Dorsolateral prefrontal cortex (tissue), 122 donors: ENCODE measurements at places on chromosomes 6 and 20. TPM values are rescaled to one million over a fixed set of nuclear protein-coding genes. Genes with fewer than 3 reads are reported as not detected.

- no peak for DNase-seq
Observed at GRCh38 chr6:38137608-38138265, 318.2 kb downstream of the ZFAND3 start.

DNA sequence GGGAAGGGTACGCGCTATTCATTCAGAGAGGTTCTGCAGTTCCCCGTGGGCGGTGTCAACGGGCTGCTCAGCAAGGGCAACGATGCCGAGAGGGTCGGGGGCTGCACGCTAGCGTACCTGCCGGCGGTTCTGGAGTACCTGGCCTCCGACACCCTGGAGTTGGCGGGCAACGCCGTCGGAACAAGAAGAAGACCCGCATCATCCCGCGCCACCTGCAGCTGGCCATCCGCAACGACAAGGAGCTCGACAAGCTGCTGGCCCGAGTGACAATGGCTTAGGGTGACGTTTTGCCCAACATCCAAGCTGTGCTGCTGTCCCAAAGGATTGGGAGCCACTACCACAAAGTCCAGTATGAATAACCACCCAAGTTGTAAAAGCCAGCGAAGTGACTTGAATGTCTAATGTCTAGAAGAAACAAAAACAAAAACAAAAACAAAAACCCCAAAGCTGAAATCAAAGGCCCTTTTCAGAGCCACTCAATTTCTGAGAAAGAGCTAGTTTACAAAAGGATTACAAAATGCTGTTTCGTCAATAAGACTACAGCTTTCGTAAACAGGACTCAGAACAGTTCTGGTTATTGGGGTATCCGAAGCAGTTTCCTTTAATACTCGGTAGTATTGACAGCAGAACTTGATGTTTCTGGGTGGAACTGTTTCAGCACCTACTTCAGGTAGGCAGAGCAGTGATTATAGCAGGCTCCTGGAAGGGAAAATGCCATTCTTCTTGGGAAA lies 21.9 kb upstream of the SLC17A4 start:
- DNase-seq, result no peak

GRCh38 chr6:101129851-101130250 lies 248.7 kb upstream of the ASCC3 start:
- no peak for DNase-seq

GRCh38 chr20:59821201-59821600 lies 112.2 kb downstream of the SYCP2 start:
- no peak for DNase-seq

- no peak for DNase-seq
Observed at GRCh38 chr20:2327620-2328555, 32.1 kb downstream of the TGM3 start.

- DNase-seq, result no peak
Observed at GRCh38 chr6:128057946-128058345, 157.1 kb upstream of the THEMIS start.

DNA sequence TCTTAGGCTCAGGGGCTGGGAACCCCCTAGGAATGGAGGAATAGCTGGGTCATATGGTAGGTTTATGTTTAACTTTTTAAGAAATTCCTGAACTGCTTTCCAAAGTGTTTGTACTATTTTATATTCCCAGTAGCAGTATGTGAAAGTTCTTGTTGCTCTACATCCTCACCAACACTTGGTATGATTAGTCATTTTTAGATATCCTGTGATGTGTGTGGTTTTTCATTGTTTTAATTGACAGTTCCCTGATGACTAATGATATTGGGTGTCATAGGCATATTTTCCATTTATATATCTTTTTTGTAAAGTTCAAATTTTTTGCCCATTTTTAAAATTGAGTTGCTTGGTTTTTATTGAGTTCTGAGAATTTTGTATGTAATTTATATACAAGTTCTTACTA lies 72.3 kb downstream of the SLC16A10 start:
- no peak for DNase-seq

DNA sequence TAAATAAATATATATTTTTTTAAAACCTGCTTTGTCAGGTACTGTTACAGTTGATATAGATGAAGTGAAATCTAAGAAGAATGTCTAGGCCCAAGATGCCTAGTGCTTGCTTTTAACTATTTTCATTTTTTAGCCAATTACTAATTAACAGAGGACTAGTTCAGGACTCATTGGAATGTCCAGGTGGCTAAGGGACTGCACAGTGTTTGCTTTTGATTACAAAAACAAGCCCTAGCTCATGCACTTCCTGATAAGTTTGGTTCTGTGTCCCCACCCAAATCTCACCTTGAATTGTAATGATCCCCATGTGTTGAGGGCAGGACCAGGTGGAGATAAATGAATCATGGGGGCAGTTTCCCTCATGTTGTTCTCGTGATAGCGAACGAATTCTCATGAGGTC lies 417.1 kb downstream of the PLCB1 start:
- no peak for DNase-seq

GRCh38 chr20:59175861-59176260 lies 12.2 kb downstream of the ZNF831 start:
- DNase-seq, result no peak

DNA sequence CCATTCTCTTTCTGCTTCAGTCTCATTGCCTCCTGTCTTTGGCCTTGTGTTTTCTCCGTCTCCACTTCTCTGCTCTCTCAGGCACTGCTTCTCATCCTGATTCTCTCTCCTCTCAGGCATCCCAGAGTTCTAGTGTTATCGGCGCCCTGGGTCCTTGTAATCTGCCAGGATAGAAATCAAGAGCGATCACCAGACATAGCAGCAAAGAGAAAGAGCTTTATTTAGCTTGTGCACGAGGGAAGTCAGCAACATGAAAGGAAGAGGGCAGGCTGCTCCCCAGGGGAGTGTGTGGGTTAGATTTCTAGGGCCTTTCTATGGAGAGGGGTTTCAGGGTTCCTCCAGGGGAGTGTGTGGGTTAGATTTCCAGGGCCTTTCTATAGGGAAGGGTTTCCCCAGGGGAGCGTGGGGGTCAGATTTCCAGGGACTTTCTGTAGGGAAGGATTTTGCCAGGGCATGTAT lies 32.5 kb downstream of the SUN5 start:
- DNase-seq, result no peak

- no peak for DNase-seq
Observed at GRCh38 chr6:117444600-117444999, 18.9 kb upstream of the ROS1 start.

GRCh38 chr6:105981002-105981887 lies 104.9 kb upstream of the PRDM1 start:
- no peak for DNase-seq

DNA sequence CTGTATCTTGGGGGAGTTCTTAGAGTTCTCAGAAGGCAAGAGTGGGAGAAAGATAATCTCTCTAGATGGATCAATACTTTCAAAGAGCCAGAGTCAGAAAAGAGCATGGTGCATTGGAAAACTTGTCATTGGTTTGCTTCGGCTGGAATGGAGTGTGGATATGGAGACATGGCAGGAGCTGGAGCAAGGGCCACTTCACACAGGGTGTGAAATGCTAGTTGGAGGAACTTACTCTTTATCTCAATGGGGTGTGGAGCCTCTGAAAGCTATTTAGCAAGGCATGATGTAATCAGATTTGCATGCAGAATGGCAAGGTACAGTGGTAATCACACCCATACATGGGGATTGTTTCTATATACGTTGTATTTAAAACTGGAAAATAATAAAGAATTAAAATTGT lies 31.5 kb upstream of the PAQR8 start:
- DNase-seq, result no peak

DNA sequence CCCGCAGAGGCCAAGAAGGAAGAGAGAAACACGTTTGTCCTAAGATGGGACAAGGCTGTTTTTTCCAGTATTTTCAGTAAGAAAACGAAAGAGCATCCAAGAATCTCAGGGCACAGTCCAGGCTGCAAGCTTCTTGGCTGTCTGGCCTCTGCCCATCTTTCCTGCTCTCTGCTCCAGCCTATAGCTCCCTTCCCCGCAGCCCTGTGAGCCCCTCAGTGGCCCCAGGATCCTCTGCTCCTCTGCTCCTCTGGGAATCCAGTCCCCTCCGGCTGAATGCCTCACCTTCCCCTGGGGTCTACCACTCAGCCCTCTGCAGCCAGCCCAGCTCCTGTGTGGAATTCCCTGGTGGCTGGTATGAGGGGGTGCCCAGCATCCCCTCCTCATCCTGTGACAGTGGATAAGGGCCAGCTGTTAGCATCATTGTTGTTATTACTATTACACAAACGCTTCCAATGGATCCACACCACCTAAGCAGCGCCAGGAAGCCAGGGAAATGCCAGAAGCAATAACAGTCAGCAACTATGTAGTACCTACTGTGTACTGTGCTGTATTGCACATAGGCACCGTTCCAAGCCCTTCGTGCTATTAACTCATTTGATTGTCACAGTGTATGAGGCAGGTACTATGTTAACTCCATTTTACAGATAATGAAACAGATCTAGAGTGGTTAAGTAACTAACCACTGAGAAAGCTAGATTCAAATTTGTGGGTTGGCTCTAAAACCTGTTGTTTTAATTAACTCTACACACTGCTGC lies 60.3 kb upstream of the PTPN1 start:
- no peak for DNase-seq

DNA sequence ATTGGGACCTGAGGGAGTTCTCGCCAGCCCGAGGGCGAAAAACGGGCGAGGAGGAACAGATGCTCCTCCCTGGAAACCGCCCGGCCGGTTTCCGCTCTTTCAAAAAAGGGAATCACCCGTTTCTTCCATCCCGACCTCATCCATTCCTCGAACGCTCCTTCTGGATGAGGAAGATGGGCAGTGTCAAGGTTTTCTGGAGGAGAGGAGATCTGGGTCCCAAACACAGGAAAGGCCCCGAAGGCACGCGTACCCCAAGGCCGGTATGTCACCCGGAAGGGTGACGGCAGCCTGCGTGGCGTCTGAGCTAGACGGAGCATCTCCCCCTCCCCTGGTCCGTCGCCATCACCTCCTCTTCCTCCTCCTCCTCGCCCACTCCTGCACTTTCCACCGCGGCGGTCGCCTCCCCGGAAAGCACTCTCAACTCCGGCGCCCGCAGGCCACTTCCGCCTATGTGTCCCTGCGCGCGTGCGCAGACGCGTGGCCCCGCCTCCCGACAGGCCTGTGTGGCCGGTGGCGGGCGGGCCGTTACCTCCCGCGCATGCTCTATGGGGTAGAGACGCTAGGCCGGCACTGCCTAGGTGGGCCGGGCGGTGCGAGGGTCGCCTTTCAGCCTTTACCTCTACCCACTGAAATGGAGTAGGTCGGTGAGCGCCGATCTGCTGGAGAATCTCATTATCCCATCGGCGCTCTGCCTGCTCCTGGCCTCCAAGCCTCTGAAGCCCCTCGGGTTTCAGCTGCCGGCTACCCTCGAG lies at the start of gene SLC35B3:
Gene SLC35B3, minus strand, starts transcription at position 453 of the 752 bp plus-strand sequence.
- DNase-seq, result peak; percentile 92

DNA sequence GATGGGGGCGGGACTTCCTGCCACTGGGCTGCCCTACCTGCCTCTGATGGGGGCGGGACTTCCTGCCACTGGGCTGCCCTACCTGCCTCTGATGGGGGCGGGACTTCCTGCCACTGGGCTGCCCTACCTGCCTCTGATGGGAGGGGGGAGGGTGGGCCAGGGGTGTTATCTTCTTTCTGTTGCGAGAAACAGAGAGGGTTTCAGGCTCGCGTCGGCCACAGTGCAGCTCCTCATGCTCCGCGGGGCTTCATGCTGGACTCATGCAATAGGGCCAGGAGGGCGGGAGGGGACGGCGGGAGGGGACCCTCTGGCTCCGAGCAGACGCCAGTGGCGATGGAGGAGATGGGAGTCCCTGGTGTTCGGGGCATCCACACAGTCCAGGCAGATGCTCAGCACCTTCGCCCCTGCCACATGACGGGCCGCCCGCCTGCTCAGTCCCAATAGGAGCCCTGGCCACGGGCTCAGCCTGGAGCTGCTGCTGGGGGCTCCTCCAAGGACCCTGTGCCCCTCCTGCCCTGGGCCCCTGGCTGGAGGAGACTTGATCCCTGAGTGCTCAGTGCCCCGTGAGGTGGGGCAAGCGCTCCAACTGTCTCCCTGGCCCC lies 48.8 kb upstream of the CHRNA4 start:
- no peak for DNase-seq

DNA sequence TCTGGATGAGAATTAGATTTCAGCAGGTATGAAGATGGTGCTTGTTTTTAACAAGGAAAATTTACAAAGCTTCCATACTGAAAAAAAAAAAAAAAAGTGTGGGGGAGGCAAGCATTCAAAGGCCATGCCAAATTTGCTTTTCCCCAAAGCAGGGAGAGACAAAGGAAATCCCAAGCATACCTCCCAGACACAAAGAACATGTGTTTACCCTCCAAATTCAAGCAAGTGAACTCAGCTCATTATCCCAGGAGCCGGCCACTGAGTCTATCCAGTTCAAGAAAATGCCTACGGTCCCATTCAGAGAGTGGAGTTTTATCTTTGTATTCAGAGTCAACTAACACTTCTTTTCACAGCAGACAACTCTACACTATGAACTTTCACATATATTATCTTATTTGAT lies 102.7 kb upstream of the ID4 start:
- DNase-seq, result no peak

GRCh38 chr20:58222446-58222845 lies 6.0 kb downstream of the ANKRD60 start:
- no peak for DNase-seq

- DNase-seq, result no peak
Observed at GRCh38 chr6:127489248-127489647, 29.9 kb downstream of the MTCL3 start.

DNA sequence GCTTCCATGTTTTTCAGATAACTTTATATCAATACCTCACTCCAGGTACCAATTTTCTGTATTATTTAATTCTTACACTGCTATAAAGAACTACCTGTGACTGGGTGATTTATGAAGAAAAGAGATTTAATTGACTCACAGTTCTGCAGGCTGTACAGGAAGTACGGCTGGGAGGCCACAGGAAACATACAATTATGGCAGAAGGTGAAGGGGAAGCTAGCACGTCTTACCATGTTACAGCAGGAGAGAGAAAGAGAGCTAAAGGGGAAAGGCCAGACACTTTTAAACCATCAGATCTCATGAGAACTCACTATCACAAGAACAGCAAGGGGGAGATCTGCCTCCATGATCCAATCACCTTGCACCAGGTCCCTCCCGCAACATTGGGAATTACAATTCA lies 119.1 kb upstream of the BMP5 start:
- no peak for DNase-seq

KCNS1 gene
- 49.1 TPM for total RNA-seq

SLC52A3 gene
- 6.3 TPM for total RNA-seq

FOXA2 gene
- not detected for total RNA-seq

CNR1 gene
- total RNA-seq, result 47.6 TPM

HMGCLL1 gene
- 29.0 TPM for total RNA-seq

KCNG1 gene
- 15.1 TPM for total RNA-seq

RAET1L gene
- total RNA-seq, result not detected

FUT9 gene
- total RNA-seq, result 69.9 TPM

MCHR2 gene
- total RNA-seq, result 8.1 TPM

SIRPA gene
- total RNA-seq, result 295 TPM

FRS3 gene
- total RNA-seq, result 32.8 TPM

BTN1A1 gene
- 0.17 TPM for total RNA-seq

SLC22A2 gene
- not detected for total RNA-seq

FOXS1 gene
- 0.71 TPM for total RNA-seq
